ENCODE measurements at places on chromosomes 12 and 14.

DNA sequence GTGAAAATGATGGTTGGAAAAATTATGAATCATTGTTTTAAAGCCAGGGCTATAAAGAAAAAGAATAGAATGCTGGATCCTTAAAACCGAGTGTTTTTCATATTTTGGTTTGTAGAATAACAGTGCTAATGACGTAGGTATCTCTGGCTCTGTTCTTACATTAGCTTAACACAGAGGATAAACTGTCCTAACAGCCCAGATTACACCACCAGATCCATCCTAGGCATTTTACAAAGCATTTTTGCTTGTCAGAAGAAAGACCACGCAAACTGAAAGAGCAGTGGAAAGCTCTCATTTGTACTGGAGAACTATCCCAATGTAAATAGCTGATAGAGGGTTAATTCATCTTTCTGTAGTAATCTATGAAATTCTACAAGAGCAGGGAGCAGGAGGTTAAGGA, 13.6 kb downstream of the IFT81 start:
- no peak for DNase-seq

DNA sequence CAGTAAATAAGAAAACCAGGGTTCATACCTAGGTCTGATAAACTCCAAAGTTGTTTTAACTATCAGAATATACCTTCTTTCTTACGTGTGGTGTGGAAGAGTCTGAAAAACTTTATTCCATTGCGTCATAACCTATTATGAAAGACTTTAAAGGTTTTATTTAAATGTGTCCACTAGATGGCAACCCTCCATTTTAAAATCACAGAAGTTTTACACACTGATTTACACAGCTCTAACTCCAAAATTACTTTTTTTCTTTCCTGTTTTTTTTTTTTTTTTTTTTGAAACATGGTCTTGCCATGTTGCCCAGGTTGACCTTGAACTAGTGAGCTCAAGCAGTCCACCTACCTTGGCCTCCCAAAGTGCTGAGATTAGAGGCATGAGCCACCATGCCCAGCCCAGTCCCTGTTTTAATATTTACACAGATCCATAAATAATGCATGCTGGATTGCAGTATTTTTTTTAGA, 17.3 kb upstream of the TMPRSS12 start:
- DNase-seq, result peak; percentile 69

- DNase-seq, result peak; percentile 36
These were observed 5.6 kb upstream of the LIN7A start for GRCh38 chr12:80943338-80943737.

- DNase-seq, result no peak
These were observed 184.6 kb upstream of the SOX5 start for GRCh38 chr12:24134092-24134491.

DNA sequence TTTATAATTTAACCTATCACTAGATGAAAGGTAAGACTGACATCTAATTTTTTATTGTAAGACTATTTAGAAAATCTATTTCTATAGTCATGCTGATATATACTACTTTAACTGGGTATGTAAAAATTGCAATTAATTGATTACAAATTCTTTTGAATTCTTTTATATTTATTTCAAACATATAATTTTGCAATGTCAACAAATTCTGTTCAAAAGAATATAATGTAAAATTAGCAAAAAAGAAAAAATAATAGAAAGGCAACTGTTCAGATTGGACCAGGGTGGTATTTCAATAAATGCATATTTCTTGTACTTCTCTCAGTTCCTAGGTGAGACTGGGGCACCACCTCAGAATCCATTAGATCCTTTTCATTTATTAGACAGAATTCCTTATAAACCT, 1053.5 kb upstream of the FBXO33 start:
- no peak for DNase-seq

GRCh38 chr14:63840981-63841380, 11.8 kb upstream of the SYNE2 start:
- no peak for DNase-seq

DNA sequence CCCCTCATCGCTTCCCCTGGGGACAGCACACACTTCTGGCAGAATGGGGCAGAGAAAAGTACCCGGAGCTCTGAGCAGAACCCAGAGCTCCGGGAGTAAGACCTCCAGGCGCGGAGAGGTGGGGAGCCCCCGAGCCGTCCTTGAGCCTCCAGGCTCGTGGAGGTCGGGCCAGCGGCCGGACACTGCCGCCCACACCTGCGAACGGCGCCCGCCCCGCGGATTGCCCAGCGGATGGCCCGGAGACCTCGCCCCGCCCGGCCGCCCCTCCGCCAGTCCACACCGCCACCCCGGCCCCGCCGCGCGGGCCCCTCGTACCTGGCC, 344 bp downstream of the SPTLC2 start:
- peak; percentile 27 for DNase-seq

DNA sequence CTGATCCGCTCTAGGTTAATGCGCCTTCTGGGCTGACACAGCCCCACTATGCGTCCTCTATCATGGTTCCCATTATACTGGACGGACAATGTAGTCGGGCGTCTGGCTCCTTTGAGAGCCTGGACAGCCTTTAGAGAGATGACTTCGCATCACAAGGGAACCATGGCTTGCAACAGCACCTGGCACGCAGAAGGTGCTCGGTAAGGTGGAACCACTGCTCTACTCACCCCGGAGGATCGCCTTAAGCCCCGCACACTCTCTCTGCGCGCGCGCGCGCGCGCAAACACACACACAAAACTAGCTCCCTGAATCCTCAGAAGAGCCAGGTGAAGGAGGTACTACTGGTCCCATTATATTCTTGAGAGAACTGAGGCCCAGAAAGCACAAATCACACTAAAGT, 7.1 kb downstream of the MAP3K12 start:
- no peak for DNase-seq

DNA sequence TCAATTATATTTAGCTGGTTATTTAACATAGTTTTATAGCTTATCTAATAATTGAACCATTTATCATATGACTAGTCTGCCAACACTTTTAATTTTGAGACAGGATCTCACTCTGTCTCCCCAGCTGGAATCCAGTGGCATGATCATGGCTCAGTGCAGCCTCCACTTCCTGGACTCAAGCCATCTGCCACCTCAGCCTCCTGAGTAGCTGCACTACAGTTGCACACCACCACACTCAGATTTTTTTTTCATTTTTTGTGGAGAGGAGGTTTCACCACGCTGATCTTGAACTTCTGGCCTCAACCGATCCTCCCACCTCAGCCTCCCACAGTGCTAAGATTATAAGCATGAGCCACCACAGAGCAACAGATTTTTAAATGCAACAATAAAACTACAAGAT, 151.4 kb upstream of the MDGA2 start:
- no peak for DNase-seq

DNA sequence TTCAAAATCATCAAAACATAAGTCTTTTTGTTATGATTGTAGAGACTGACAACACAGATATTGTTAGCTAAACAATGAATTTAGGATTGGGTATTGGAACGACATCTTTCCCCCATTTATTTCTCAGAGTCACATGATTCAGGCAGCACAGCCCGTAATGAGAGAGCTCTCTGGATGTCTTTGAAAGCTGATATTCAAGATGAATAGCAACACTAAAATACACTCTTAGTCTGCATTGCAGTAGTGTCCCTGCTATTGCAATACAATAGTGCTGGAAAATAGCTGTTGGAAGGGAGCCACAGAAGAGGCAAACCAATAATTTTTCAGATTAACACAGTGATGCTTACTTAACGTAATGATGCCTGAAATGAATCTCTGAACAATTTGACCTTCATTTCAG, 9.9 kb downstream of the GTSF1 start:
- DNase-seq, result no peak

- no peak for DNase-seq
These were observed 467.3 kb downstream of the EGLN3 start for GRCh38 chr14:33483541-33483940.

Measured in SW480 (cell line).